ENCODE measurements at places on chromosomes 5 and 9.

- no peak for DNase-seq
These were observed 146.9 kb downstream of the RORB start for GRCh38 chr9:74644023-74644422.

DNA sequence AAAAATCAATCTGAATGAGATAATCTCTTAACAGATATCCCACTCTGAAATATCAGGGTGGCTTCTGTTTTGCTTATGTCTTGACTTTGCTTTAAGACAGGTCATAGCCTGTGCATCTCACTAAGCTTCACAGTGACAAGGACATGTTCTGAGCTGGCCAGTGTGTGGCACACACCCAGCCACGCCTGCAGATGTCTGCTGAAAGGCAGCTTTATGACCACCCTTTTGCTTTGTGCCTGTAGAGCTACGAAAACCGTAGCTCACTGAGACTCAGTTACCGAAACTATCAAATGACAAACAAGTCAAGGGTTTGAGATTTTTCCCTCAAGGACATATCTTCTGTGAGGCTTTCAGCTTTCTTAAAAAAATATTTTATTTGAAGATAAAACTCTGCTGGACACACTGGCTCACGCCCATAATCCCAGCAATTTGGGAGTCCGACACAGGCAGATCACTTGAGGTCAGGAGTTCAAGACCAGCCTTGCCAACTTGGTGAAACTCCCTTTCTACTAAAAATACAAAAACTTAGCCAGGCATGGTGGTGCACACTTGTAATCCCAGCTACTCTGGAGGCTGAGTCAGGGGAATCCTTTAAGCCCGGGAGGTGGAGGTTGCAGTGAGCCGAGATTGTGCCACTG, 233.2 kb downstream of the SPATA31A1 start:
- DNase-seq = no peak

GRCh38 chr5:83586874-83587776, 115.6 kb downstream of the VCAN start:
- DNase-seq = no peak

DNA sequence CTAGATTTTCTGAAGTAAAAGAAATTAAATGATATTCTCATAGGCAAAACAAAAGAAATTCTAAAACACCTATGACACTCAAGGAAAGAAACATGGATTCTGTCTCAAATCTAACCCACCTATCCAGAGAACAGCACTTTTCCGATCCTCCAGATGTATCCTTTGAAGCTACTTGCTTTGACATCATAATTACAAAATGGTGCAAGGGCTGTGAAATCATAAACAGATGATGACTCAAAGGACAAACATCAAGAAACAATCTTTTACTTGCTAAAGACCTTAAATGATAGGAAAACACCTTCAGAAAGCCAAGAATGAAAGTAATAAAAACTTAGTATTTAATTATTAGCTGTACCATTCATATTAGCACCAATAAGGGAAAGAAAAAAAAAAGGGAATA, 202.6 kb downstream of the DENND1A start:
- DNase-seq = no peak

DNA sequence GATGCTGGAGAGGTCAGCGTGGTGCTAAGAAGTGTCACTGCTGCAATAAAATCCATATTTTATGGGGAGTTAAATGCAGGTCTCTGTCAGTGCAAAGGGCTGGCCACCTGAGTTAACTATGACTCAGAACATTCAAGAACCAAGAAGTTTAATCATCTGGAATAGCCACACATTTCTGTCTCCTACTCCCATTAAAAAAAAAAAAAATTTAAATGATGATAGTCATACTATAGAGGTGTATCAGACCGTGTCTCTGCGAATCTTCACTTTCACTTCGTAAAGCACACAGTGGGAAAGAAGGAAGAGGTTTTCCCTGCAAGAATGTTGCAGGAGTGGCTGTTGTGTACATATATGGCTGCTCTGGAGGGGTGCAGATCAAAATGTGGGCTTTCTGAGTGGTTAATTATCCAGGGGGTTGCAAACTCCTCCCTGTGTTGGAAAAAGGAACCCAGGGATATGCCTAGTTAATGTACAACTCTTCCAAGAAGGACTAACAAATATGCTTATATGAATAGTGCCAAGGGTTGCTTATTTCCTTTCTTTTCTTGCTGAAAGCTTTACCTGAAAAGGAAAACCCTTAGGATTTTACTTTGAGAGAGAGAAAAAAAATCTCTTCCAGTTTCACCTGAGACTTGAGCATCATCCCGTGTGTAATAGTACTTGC, 1.5 kb downstream of the CDH6 start:
- no peak for DNase-seq

GRCh38 chr9:131597246-131597645, 51.9 kb downstream of the PRRT1B start:
- no peak for DNase-seq

DNA sequence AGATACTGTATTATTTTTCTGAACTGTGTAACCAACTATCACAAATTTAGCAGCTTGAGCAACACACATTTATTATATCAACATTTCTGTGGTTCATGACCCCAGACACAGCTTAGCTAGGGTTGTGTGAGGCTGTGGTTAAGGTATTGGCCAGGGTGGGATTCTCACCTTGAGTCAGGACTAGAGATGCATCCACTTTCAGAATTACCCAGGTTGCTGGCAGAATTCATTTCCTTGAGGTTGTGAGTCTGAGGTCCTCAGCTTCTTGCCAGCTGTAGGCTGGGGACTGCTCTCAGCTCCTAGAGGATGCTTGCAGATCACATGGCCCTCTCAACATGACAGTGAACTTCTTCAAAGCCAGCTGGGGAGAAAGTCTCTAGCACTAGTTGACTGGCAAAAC, 122.5 kb upstream of the RASGRF2 start:
- DNase-seq = no peak

DNA sequence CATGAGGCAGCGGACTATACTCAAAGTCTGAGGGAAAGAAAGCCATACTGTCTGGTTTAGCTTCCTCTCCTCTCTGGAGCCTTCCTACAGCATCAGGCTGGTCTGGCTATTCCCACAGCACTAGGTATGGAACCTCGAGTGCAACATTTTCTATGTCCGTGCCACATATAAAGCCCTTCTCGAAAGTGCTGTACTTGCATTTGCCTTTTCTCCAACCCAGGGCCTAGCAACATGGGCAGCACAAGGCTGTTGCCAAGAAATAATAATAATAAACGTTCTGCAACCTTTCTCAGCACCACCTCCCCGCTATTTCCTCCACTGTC, 804 bp downstream of the MED10 start:
- DNase-seq = no peak

GRCh38 chr5:118518720-118519119, 469.6 kb downstream of the DTWD2 start:
- no peak for DNase-seq

DNA sequence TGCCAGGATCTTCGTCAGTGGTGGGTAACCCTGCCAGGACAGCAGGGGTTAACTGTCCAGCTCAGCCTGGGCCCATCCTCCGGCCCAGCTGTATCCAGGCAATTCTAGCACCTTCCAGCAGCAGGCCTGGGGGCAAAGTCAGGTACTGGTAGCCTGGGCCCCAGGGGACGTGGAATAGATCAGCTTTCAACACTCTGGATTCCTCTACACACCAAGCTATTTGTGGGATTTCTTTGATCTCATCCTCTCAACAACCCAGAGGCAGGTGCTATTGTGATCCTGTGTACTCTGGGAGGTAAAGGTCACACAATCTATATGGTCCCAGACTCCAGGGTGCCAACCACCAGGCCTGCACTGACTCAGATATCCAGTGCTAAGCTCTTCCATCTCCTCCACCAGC, 8.7 kb upstream of the SPOUT1 start:
- DNase-seq = no peak

DNA sequence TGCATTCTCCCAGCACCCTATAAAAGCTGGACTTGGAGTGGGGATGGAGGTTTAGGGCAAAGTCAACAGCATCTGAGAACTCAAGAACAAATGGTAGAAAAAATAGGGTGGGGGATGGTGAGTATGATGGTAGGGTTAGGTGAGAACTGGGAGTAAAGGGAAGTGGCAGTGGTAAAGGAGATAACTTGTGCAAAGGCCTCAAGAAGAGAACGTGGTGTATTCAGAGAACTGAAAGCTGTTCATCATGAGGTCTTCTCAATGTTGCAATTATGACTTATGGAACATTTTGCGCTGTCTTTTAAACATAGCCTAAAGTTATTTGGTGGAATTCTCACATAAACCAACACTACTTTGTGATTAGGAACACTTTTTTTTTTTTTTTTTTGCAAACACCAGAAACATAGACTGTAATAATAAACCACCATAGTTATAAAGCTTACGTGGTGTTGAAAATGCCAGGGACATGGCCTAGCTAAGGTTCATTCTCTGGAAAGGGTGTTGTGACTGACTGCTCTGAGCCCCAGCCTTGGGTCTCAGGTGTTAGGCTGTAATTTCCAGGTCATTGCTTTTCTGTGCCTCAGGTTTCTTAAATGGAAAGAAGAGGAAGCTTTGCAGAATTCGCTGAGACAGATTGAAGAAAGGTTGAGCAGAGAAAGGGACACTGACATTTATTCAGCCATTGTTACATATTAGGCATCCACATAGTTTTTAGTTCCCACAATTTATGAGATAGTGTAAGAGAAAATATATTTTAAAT, 19.2 kb upstream of the TXNDC8 start:
- DNase-seq = no peak

DNA sequence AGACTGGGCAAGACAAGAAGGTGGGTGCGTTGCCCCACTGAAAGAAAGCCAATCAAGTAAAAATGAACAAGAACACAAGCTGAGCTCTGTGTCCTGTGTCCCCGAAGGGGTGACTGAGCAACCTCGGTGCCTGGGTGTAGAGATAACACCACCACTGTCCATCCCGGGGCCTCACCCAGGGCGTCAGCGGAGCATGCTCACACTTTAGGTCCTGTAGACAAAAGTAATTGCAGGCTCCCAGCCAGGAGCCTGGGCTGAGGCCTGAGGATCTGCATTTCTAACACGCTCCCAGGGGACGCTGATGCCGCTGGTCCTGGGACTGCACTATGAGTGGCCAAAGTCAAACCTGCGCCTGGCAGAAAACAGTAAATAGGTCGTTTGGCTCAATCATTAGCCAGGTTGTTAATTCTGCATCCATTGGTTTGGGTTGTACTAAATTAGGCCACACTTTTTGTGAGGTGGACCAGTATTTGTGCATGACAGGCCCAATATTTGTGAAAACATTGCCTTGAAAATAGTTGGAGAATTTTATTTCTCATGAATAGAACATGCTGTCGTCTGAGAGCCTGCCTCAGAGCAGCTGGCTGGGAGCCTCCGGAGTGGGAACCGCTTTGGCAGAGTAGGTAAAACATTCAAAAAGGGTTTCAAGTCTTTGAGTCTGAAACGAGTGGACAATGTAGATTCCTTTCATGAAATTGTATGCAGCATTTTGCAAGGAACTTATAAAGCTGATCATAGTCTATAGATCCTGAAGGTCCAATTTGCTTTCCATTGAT, 38.3 kb downstream of the ANKRD33B start:
- DNase-seq = no peak

- no peak for DNase-seq
These were observed 108.9 kb downstream of the PAM start for GRCh38 chr5:102863764-102864560.

- DNase-seq = no peak
These were observed 41.1 kb downstream of the LURAP1L start for GRCh38 chr9:12815888-12816287.

GRCh38 chr5:30832519-30832918, 361.0 kb upstream of the CDH6 start:
- no peak for DNase-seq

DNA sequence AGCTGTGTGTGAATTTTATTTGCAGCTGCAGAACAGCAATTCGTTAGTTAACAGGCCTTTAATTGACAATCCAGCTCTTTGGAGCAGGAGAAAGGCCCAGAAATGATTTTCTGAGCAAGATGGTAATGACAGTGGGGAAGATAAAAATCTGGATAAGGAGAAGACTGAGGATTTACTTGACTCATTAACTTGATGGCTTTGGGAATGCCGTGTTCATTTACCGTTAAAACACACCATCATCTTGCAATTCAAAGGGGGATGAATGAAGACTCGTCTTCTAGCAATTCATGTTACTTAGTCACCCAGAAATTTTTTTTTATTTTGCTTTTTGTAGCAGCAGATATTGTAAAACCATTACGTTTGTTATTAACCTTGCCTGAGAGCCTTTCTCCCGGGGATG, 52.0 kb downstream of the PTTG1 start:
- DNase-seq = no peak

GRCh38 chr5:155530046-155530445, 516.5 kb downstream of the KIF4B start:
- DNase-seq = no peak

GRCh38 chr5:107985144-107985543, 314.4 kb upstream of the EFNA5 start:
- DNase-seq = no peak

- no peak for DNase-seq
These were observed 3.2 kb downstream of the TOR4A start for GRCh38 chr9:137280474-137281344.
